Right cardiac atrium (tissue), 5 donors: ENCODE measurements at places on chromosomes 16 and 17. TPM values are rescaled to one million over a fixed set of nuclear protein-coding genes. Genes with fewer than 3 reads are reported as not detected.

GRCh38 chr16:635573-636205, 416 bp downstream of the METTL26 start:
- peak; percentile 78 for DNase-seq

GRCh38 chr17:61064087-61064951, 335.3 kb upstream of the TBX2 start:
- no peak for DNase-seq

- peak; percentile 64 for DNase-seq
Measured at GRCh38 chr17:66200685-66201092, 8.8 kb upstream of the CEP112 start.

Gene PHKG2
- 22.2 TPM for total RNA-seq

DNA sequence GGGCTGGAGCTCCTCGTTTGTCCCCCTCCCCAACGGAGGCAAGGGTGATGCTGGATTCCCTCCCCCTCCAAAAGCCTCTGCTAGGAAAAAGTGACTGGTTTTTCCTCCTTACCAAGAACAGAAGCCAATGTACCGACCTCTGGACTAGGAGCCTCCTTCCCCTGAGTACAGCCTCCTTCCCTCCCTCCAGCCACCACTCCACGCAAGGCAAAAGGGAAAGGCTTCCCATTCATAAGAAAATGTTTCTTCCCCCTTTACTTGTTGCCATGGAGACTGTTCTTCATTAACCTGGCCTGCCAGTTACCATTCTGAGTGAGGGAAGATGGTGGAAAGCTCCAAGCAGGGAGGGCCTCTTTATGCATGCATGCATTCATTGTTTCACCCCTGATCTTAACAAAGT, 4.3 kb upstream of the PIMREG start:
- DNase-seq = no peak

Gene ZP2
- total RNA-seq = not detected

Gene ATP1B2
- 5.3 TPM for total RNA-seq

DNA sequence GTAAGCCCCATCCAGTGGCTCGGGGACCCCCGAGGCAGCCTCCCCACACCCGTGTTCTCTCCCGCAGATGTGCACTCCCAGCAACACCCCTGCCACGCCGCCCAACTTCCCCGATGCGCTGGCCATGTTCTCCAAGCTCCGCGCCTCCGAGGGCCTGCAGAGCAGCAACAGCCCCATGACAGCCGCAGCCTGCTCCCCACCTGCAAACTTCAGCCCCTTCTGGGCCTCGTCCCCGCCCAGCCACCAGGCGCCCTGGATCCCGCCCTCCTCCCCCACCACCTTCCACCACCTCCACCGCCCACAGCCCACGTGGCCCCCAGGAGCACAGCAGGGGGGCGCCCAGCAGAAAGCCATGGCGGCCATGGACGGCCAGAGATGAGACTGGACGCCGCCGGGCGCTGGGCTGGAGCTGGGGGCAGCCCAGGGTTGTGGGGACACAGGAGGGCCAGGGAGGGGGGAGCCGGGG, 5.0 kb downstream of the UBALD2 start:
- no peak for DNase-seq

DNA sequence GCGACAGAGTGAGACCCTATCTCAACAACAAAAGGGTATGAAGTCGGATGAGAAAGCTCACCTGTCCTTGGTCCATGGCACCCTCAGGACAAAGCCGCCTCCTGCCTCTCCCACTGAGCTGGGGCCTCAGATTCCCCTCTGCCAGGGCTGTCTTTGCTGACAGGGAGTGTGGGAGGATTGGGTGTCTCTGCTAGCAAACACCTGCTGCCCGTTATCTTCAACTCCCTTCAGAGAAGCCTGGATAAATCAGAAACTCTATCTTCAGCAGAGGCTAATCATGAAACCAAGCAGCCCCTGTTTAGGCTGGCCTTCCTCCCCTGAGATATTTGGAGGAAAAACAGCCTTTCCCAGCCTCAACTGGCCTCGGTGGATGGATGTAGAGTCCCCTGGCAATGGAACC, 36.3 kb upstream of the CDH1 start:
- no peak for DNase-seq

DNA sequence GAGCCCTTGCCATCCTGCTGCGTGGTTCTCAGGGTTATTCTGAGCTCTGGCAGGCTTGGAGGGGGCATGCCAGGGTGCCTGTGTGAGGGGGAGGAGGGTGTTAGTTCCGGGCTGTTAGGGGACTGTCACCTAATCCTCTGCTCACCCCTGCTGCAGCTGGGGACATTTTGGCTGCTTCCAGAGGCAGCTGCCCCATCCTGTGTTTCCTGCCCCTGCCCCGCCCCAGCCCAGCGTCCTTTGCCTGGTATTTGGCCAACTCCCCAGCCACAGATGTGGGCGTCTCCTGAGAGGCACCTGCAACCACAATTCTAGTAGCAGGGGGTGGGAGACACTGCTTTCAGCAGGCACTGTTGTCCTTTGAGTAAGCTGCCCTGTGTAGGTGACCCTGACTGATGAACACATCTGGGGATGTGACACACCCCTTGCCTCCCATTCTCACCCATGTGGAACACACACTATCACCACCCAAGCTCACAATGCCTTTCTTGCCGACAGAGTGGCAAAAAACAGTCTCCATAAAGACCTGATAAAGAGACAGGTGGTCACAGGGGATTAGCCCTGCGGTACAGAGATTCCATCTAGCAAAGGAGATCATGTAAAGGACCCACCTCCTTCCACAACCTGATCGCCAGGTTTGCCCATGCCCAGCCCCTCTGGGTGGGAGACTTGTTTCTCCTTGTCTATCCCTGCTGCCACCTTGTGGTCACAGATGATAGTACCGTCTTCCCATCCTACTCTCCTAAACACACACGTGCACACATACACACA, at the start of gene CHRNE:
Gene CHRNE (minus strand): TSS at position 48 of the 768 bp plus-strand sequence. CDS start 35 bp downstream, at position 13.
- peak; percentile 86 for DNase-seq

DNA sequence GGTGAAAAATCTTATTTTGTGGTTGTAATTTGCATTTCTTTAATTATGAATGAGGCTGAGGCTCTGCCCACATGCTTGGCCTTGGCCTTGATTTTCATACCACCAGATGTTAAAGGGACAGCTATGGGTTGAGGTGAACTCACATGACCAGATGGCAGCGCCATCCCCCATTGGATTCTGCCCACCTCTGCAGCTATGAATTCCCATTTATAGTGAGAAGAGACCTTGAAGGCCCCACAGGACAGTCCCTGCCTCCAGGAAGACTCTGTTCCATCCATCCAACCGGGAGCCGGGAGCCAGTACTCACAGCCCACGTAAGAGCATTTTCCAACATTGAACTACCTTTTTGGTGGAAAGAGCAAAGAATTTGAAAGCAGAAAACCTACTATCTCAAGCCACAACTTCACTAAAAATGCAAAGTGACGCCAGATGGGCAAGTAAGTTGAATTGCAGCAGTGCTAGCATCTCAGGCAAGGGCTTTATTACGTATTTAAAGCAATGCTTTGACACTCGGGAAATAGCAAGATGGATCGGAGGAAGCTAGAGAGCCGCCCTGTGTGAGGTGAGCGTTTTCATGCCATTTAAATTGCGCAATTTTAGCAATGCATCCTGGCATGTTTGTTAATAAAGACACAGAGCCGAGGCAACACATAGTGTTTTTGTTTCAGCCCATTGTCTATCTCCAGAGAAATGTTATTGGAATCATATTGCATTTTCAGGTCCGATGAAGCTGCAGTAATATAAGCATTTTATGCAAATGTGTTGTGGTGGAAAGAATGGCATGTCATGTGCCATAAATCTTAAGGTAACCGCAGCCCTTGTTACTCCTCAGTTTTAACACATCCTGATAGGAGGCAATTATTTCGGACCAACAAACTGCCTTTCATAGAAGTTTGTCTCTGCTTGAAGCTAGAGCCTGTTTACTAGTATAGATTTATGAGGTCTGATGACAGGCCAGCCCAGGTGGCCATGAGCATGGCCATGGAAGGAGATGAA, 273.4 kb upstream of the TNRC6C start:
- DNase-seq = no peak

DNA sequence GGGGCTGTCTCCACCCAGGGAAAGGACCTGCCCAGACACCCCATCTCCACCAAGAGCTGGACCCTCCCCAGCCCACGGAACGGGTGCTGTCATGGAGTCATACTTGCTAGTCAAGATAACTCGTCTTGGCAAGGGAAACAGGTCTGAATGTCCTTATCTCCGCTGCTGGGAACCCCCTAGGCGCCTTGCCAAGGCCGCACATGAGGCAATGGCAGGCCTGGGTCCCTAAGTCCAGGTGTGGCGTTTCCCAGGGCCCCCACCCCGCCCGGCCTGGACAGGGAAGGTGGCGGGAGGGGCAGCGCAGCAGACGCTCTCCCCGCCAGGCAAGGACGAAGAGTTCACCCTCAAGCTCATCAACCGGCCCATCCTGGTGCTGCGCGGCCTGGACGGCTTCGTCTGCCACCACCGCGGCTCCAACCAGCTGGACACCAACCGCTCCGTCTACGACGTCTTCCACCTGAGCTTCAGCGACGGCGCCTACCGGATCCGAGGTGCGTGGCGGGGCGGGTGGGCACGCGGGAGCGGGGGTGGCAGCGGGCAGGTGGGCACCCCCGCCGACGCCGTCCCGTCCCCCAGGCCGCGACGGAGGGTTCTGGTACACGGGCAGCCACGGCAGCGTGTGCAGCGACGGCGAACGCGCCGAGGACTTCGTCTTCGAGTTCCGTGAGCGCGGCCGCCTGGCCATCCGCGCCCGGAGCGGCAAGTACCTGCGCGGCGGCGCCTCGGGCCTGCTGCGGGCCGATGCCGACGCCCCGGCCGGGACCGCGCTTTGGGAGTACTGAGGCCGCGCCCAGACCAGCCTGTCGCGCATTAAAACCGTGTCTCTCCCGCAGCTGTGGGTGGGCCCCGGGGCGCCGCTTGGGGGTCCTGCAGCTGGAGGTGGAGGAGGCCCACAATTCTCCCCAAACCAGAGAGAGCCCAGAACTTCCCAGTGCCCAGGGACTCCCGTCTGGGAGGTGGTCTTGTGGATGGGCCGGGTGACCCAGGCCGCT, 8.4 kb downstream of the FSCN2 start:
- peak; percentile 71 for DNase-seq

DNA sequence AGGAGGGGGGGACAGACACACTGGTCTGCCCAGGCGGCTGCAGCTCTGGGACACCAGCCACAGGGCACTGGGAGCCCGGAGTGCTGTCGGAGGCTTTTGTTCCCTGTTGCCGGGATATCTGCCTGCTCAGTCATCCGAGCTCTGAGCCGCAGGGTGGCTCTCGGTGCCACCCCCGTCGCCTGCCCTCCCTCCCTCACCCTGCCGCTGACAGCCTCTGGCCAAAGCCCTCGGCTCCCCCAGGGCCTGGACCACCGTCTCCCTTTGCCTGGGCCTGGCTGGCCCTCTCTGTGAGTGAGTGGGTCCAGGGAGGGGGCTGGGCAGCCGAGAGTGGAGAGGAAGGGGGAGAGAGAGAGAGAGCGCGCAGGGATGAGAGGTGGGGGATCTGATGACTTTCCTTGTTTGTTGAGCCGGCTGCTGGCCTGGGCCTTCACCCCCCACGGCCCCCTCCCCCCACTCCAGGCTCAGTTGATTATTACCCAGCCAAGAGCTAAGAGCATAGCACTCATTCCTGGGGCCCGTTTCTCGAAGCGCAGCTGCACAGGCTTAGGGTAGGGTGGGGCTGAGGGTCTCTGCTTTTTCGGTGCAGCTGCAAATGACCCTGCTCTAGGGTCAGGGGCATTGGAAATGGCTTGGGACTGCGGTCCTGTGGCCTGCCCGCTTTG, 2.7 kb downstream of the FOXJ1 start:
- DNase-seq = no peak

Gene PLXDC1
- total RNA-seq = 4.8 TPM

Gene CLEC18B
- total RNA-seq = not detected

- peak; percentile 68 for DNase-seq
Measured at GRCh38 chr17:43601280-43602039, 55.3 kb upstream of the ETV4 start.

- no peak for DNase-seq
Measured at GRCh38 chr16:82833378-82833993, 206.7 kb downstream of the CDH13 start.

- DNase-seq = peak; percentile 20
Measured at GRCh38 chr16:1261131-1261892, 5.4 kb downstream of the TPSD1 start.

DNA sequence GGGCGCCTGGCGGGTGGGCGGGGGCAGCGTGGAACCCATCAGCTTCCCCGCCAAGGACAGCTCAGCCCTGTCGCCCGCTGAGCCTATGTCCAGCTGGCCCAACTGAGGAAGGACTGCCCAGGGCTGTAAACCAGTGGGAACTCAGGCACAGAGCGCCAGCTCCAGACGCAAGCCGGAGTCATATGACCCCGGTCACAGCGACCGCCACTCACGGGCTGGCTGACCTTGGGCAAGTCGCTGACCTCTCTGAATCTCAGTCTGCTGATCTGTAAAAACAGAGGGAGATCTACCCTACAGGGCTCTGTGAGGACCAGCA, 170.0 kb downstream of the C16orf78 start:
- DNase-seq = no peak

- no peak for DNase-seq
Measured at GRCh38 chr17:15169676-15170075, 95.5 kb downstream of the PMP22 start.

DNA sequence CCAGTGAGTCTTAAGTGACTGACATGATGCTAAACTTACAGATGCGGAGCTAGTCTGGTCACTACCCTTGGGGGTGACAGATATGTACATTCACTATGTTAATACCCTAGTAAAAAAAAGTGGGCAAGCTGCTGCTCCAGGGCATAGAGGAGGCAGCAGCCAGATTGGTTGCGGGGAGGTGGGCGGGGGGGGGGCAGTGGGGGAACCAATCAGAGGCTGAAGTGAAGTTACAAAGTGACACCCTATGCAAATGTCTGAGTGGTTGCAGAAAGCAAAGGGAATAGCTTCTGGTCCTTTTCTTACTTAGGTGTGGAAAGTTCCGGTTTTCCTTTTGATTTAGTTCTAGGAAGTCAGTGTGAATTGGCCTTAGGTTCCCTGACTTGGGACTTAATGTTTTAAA, 12.1 kb downstream of the NDEL1 start:
- DNase-seq = no peak

- peak; percentile 21 for DNase-seq
Measured at GRCh38 chr17:50524838-50525237, 7.7 kb upstream of the EPN3 start.
